NCI-H1092 (cell line): ENCODE measurements at places on chromosomes 11 and 22.

GRCh38 chr11:81359476-81359875 is 1374.2 kb downstream of the FAM181B start:
- no peak for DNase-seq

DNA sequence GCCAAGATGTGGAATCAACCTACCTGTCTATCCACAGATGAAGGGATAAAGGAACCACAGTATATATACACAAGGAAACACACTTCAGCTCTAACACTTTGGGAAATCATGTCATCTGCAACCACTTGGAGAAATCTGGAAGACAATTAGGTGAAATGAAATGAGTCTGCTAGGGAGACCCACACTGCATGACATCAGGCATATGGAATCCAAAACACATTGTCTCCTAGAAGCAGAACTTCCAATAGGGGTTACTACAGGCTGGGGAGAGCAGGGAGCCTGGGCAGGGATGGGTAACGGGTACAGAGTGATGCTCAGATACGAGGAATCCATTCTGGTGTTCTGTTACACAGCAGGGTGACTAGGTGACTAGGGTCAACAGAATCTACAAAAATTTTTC is 18.3 kb downstream of the RGL4 start:
- DNase-seq = no peak

DNA sequence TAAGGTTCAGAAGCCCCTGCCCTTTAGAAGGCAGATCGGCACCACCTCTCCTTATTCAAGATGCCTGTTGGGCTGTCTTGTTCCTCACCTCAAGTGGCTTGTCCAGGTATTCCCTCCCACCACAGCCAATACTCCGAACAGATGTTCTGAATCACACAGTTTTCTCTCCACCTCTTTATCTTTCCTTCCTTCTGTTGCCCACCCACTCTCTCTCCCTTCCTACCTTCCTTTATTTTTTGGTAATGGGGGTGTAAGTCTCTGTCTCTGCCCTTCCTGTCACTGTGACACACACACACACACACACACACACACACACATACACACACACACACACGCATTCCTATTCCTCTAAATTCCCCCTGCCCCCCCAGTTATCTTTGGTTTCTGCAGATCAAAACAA is 8.4 kb downstream of the BEST1 start:
- DNase-seq = no peak

GRCh38 chr11:75337195-75337654 is 14.2 kb downstream of the ARRB1 start:
- no peak for DNase-seq

DNA sequence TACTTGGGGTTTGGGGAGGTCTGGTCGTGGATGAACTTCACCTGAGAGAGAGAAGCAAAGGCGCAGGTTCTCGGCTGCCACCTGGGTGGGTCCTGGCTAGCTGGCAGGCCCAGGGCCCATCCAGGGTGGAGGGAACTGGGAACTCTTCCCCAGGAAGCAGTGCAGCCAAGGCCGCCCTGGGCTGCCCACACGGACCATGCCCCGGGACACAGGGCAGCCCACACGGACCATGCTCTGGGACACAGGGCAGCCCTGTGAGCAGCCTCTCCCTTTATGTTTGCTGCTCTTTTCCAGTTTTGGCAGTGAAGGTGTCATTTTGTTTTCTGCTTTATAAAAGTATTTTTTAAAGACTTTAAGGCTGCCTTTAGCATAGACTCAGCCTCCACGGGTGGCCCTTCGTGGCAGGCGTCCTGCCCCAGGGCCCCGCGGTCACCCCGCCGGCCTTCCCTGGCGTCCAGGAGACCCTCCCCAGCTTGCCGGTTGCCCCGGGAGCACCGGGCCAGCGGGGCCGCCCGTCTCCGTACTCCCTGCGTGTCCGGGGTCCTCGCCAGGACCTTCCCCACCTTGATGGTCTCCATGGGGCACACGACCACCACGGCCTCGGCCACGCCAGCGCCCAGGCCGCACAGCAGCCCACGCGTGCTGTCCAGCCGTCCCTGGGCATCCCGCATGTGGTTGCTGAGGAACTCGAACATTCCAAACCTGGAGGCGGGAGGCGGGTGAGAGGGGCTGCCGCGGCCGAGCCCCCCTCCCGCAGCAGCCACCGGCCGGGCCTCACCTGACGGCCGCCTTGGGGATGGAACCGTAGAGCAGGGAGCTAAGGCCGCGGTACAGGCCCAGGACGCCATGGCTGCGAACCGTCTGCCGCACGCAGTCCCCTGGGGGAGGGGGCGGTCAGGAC is 1.1 kb downstream of the SLC25A1 start:
- DNase-seq = no peak

- DNase-seq = no peak
These were observed 84.9 kb downstream of the ME3 start for GRCh38 chr11:86587264-86588193.
